ENCODE measurements at places on chromosomes 2 and 18. TPM values are rescaled to one million over a fixed set of nuclear protein-coding genes. Genes with fewer than 3 reads are reported as not detected.

PLCD4 gene
- 0.43 TPM for total RNA-seq

TMEM169 gene
- total RNA-seq: 0.24 TPM

GRCh38 chr18:53819174-53819573 lies 405.3 kb downstream of the MBD2 start:
- DNase-seq: no peak

DNA sequence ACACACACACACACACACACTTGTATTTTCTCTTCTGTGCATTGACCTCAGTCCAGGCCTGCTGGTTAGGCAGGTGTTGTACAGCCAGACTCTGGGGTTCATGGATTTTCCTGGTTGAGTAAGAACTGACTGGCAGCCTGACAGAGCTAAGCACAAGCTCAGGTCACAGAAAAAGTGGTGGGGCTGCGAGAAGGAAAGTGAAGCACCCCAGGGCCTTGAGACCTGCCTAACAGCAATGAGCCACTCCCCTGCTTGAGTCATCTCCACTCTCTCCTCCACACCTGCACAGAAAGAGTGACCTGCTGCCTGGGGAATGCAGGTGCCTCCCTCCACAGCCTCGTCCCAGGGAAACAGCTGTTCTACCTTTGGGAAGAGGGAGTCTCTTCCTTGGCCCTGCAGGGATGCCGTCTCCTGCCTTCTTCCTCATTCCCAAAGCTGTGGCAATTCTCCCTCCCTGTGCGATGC lies 91.4 kb upstream of the LGALSL start:
- DNase-seq: no peak

- peak; percentile 68 for DNase-seq
These were observed 41.4 kb downstream of the STEAP3 start for GRCh38 chr2:119264781-119265692.

DNA sequence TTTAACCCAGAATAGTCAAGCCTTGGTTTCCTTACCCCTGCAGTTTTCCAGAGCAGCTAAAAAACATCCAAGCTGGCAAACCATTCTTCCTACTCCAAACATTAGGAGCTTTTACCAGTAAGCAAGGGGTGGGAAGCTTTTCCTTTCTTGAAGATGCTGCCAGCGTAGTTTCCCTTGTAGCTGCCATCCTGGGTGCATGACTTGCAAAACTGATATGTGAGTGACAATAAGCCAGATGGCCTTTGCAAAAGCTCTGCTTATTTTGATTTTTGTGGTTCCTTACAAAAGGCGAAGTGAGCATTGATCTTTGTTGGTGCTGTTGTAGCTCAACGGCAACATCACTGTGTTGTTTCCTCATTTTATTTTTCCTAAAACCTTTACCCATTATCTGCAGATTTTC lies 138.8 kb downstream of the WDSUB1 start:
- DNase-seq: no peak

- DNase-seq: no peak
These were observed 194.3 kb downstream of the MYCN start for GRCh38 chr2:16134436-16135165.

GRCh38 chr2:203697190-203697589 lies 9.2 kb upstream of the CD28 start:
- no peak for DNase-seq

DNA sequence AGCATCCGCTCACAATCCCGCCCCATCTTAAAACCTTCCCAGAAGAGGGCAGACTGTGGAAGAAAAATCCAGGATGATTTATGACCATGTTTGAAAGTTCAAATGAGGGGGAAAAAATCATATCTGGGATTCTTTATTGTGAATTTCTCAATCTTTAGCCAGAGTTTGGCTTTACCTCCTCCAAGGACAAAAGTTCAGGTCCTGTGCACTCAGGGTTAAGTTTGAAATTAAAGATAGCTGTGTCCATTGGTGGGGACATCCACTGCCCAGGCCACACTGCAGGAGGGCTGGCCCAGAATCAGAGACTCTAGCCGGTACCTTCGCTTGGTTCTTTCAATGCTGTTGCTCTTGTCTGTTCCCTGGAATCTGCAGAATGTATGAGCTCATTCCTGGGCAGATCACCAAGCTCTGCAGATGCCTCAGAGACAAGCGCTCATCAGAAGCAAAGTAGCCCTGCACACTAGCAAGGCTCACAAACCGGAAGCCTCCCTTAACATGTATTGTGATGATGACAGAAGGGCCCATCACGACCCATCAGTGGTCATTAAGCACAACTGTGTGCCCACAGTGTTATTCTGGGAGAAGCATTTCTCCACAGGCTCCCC lies 375.3 kb upstream of the KLHL29 start:
- DNase-seq: no peak

DNA sequence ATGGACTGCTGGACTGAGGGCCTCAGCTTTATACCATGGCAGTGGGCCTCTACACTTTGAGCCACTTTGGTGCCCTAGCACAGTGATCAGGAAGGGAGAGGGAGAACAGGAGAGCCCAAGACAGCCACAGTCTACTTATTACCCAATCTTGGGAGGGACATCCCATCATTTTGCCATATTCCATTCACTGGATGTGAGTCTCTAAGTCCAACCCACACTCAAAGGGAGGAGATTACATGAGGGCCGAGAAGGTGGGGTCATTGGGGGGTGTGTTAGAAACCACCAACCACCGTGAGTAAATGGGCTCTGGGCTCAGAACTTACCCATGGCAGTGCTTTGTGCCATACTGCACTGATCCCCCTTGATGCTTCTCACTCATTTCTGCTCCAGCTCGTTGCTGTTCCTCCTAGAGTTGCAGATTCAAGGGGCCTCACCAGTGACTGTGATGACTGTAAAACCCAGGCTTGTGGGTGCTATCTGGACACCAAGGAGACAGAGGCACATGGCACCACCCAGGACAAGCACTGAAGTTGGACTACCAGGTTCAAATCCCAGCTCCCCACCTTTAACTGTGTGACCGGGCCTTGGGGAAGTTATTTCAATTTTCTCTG lies 97.6 kb upstream of the RAB6C start:
- DNase-seq: no peak

Data from Right ventricle myocardium inferior (tissue), 1 donor.